ENCODE measurements at places on chromosomes 16 and 17.

DNA sequence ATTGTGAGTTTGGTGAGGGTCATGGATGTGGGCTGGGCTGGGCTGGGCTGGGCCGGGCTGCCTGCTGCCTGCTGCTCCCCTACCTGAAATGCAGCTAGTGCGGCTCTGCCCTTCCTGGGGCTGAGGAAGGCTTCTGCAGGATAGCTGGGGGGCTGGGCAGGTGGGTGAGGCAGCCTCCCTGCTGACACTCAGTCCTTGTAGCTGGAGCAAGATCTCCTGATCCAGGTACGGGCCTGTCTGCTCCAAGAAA is 4.7 kb downstream of the RPL13 start:
- no peak for DNase-seq

DNA sequence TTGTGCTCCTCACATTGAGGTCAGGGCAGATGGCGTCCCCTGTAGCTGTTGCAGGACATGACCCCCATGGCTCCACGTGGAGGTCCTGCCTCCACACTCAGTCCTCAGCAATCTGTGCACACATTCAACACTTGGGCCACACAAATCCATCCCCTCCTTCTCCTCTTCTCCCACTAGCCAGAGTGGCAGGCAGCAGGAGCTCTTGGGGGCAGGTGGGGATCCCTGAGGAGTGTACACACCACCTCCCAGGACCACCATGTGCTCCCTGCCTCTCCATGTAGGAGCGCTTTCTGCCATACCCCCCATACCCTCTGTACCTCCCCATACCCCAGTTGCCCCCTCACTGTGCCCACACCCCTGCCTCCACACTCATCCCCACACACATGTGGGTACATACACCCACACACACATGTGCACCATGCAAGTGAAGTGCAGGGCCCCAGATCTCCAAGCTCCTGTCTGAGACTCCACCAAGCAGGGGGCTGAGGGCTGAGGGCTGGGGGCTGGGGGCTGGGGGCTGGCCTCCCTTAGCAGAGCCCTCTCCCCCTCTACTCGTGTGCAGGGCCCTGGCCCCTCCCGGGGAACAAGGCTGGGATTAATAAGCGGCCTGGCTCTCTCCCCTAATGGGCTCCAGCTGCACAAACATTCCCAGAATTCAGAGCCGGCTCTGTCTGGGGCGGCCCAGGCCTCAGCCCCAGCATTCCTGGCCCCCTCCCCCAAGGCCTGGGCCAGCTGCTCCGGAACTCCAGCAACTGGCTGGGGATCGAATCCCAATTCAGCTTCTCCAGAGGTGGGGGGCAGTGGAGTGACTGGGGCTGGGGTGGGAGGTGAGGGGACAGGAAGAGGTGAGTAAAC is 48.2 kb upstream of the MEIOC start:
- DNase-seq, result peak; percentile 73

- no peak for DNase-seq
Observed at GRCh38 chr16:13391337-13391736, 489.9 kb downstream of the SHISA9 start.

- DNase-seq, result no peak
Observed at GRCh38 chr17:74257311-74257710, 16.7 kb upstream of the DNAI2 start.

- no peak for DNase-seq
Observed at GRCh38 chr17:77352996-77353395, 212.2 kb downstream of the SEC14L1 start.

DNA sequence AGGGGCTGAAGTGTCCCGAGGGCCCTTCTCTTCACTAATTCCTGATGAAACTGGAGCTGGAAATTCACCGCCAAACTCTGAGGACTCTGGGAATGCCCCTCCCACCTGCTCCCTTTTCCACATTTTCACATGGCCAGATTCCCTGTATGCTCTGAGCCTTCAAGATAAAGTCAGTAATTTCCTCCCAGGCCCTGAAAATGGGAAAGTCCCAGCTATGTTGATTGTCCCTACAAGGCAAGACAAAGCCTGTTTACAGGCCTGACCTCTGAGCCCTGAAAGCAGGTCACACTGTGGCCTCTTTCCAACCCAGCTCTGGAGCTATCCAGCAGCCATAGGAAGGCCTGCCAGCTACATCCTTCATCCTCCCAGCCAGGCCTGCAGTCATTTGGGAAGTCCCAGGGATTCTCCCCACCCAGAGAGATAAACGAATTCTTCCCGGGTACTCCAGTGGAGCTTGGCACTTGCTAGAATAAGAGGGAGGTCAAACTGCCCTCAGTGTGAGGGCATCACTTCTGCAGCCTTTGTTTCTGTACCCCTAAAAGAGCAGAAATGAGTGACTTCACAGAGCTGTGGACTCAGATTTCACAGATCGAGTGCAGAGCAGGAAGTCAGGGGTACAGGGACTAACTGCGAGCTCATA is 19.6 kb upstream of the CCL2 start:
- no peak for DNase-seq

DNA sequence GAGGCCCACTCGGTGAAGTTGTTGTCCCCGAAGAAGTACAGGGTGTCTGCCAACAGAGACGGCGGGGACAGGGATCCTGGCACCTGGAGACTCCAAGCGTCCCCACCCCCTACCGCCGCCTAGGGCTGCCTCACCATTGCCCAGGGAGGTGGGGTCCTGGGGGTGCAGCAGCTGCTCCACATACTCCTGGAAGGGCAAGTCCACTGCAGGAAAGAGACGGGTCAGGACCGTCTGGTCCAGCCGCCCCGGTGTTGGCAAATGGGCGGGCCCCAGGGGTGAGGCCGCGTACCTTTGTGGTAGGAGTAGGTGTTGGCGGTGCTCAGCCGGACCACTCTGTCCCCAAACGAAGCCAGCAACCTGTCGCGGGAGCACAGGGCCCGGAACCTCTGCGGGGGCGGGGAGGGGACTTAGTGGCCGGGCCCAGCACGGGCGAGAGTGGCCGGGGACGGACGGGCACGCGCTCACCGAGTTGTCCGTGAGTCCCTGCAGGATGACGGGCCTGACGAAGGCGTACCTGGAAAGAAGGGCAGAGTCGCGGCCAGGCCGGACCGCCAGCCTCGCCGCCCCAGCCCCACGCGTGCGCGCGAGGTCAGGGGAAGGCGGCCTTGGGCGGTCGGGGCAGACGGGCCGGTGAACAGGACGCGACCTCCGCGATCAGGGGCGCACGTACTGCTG is 601 bp downstream of the JMJD8 start:
- DNase-seq, result no peak

- no peak for DNase-seq
Observed at GRCh38 chr17:72122010-72122764, 1.4 kb downstream of the SOX9 start.

- DNase-seq, result no peak
Observed at GRCh38 chr17:56497132-56497531, 96.4 kb upstream of the NOG start.

DNA sequence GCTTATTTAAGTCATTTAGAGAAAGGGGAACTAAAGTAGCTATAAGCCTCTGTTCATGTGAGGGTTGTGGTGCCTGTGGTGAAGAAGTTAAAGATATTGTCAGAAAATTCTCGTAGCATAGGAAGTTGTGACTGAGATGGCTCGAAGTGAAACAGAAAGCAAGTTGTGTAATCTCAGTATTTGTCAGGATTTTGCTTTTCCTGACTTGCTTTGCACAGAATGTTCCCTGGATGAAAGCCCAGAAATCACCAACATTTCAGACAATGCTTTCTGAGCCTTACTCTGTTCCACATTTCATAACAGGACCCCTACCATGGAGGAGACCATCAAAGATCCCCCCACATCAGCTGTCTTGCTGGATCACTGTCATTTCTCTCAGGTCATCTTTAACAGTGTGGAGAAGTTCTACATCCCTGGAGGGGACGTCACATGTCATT is 10.6 kb downstream of the CALCOCO2 start:
- DNase-seq, result no peak

- no peak for DNase-seq
Observed at GRCh38 chr16:19283637-19284036, 1.9 kb upstream of the CLEC19A start.

- no peak for DNase-seq
Observed at GRCh38 chr16:1820946-1821290, 5.7 kb downstream of the HAGH start.

- DNase-seq, result no peak
Observed at GRCh38 chr16:7372095-7372494, 39.5 kb downstream of the RBFOX1 start.

- DNase-seq, result no peak
Observed at GRCh38 chr16:84508502-84508901, 4.0 kb upstream of the MEAK7 start.

DNA sequence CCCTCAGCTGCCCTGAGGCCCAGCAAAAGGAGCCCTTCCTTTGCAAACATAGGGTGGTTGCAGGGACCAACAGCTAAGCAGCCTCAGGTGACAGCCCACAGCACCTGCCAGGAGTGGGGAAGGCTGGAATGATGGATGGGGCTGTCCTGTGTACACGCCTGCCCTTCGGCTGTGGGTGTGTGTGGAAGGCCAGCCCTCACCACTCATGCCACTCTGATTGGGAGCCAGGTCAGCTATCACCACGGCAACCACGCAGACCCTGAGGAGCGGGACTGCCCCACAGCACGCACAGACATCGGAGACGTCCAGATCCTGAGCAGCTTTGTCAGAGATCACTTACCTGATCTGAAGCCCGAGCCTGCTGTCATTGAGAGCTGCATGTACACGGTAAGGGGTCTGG is 11.9 kb downstream of the PIPOX start:
- no peak for DNase-seq

GRCh38 chr16:80893686-80894085 is 89.3 kb upstream of the CDYL2 start:
- DNase-seq, result no peak

DNA sequence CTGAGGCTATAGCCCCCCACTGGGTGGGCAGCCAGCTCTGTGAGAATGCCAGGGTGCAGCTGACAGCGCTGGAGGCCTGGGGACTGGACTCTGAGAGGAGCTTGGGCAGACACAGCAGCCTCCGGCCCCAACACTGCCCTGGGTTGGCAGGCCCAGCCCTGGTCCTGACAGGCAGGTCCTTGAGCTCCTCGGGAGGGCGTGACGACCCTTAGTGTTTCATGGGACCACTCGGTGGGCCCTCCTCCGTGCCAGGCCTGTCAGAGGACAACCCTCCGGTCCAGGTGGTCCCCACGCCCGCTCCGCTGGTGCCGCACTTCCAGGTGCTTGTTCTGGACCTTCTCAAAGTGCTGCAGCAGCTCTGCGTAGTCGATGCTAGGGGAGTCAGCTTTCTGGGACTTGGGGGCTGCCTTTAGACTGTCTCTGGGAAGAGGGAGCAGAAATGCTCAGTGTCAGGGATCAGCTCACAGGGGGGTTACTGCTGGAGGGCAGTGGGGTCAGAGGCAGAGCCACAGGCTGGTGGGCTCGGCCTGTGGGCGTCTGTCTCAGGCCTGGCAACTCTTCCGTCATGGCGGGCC is 1.9 kb upstream of the MTSS2 start:
- no peak for DNase-seq

- no peak for DNase-seq
Observed at GRCh38 chr16:1035066-1035415, 37.5 kb upstream of the SSTR5 start.

DNA sequence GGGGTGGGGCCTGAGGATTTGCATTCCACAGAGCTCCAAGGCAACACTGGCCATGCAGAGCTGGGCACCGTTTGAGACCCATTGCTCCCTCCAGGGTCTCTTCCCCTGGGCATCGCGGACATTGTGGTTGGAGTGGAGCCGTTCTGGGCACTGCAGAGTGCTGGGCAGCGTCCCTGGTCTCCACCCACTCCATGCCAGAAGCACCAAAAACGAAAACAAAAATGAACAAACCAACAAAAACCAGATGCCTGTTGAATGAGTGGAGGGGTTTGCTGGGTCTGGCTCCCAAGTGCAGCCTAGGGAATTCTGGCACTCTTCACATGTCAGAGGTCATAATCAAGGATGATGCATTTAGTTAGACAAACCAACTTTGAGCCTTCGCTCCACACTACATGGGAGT is 17.9 kb downstream of the WNT9B start:
- no peak for DNase-seq

DNA sequence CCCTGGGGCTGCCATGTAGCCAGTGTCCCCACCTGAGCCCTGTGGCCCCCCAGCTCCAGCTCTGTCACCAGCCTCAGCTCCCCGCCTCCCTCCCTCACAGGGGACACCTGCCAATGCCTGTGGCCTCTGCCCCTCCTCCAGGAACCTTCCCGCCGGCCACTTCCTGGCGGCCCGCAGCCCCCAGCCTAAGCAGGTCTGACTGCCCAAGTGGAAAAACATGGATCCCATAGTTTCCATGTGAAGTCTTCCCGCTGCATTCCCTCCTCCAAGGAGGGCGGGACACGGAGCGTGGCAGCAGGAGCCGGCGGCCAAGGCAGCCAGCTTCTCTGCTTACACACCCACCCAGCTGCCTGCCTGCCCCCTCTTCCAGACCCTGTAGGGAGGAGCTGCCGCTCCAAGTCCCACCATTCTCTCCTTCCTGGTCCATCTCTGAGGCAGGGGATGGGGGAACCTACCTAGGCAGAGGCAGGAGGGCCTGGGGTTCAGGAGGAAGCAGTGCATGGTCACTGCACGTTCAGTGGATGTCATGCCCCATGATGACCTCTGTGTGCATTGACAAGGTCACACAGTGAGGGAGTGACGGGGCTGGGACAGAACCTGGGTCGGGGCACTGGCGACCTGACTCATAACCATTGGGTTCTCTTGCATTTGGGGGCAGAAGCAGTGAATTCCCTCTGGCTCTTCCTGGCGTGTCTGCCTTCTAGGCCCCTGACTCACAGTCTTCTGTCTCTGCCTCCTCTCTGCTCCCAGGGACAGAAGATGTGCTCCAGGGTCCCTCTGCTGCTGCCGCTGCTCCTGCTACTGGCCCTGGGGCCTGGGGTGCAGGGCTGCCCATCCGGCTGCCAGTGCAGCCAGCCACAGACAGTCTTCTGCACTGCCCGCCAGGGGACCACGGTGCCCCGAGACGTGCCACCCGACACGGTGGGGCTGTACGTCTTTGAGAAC is 8.7 kb downstream of the VASN start:
- no peak for DNase-seq

- DNase-seq, result no peak
Observed at GRCh38 chr17:45341533-45342158, 24.8 kb upstream of the MAP3K14 start.

GRCh38 chr16:76059186-76059585 is 218.0 kb upstream of the CNTNAP4 start:
- DNase-seq, result no peak

DNA sequence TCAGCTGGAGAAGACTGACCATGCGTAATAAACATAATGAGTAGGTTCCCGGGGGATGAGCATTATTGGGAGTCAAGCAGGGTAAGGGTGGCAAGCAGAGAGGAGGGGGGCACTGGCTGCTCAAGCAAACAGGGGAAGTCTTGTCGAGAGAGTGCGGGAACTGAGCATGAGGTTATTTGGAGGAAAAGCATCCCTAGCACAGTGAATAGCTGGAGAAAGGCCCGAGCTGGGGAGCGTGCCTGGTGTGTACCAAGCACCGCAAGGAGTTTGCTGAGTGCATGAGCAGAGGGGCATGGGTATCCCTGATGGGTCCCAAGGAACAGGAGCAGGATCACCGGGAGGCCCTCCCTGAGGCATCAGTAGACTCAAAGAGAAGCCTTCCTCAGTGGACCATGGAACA is 17.2 kb downstream of the CYTH1 start:
- DNase-seq, result no peak
